ENCODE measurements at places on chromosomes 2 and 18.

DNA sequence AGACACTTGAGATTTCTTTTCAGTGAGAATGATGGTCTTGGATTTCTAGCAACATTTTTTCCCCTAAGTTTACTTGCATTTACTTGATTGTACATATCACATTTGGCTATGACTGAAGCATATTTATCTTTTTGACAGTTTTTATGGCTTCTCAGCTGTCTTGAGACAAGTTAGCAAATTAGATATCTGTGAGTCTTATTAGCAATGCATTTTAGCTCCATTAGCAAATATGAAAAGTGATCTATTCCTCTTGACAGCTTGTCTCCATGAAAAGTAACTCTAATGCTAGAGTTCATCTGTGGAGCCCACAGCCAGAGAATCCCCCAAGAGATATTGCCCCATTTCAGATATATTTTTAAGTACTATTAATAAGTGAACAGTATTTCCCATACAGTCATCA lies 72.1 kb upstream of the FAM237A start:
- DNase-seq, result no peak

DNA sequence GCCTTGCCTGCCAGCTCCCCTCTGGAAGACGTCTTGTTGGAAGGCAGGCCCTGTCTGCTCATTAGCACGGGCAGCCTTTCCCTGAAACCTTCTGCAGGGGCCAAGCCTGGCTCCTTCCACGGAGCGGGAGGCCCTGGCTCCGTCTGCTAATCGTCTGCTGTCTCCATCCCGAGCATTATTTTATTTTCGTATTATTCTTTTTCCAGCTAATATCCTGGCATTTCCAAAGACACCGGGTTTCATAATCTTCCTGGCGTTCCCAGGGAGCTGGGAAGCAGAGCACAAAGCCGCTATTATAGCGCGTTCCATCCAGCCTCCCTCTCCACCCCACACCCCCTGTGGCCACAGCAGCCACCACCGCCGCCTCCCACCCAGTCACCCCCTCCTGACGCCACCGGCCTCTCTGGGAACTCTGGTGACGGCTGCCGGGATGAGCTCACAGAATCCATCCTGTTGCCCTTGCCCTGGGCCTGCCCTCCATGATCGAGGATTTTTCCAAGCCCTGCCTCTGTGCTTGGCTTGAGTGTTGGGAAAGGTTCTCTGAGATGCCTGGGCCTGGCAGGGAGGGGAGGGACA lies 125.5 kb downstream of the DYSF start:
- no peak for DNase-seq

GRCh38 chr2:7835693-7836680 lies 845.9 kb upstream of the ID2 start:
- DNase-seq, result no peak

DNA sequence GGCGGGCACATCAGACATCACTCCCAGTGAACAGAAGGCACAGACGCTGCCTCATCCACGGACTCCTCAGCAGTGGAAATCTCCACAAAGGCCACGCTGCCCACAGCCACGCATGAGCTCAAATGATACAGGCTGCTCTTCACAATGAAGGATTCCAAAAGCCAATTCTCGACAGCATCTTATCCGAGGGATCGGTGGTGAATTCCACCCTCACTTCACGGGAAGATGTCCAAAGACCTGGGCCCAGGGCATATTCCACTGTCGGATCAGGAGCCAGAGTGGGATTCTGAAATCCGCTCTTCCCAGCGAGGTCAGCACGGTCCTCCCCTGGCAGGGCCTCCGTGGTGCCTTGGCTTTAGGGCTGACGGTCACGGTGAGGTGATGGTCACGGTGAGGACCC lies 55.8 kb downstream of the EIPR1 start:
- no peak for DNase-seq

DNA sequence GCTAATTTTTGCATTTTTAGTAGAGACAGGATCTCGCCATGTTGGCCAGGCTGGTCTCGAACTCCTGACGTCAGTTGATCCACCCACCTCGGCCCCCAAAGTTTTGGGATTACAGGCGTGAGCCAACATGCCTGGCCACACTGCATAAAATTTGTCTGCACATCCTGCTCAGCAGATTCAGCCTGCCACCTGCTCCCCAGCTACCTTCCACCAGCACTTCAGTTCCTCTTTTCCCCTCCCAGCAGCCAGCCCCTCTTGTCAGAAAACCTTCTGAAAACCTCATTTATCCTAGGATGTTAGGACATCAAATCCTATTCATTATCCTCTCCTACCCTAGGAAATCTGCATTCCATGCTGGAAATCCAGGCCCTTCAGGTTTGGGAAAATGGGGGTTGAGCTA lies 99.4 kb upstream of the STPG4 start:
- DNase-seq, result no peak

DNA sequence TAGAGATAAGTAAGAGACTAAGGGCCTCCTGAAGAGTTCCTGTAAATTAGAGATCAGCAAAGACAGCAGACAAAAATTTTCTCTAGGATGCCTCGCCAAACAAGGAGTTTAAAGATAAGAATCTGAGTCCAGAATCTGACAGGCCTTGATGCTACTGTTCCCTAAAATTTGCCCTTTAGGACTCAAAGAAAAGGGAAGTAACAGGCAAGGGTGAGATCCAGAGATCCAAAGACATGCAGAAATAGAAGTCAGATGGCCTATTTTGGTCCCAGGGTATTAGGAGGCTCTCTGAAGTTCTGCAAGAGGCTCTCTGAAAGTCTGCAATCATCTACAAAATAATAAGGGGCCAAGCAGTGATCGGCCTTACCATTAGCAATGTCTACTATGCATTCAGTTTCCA lies 33.0 kb downstream of the GALNT5 start:
- no peak for DNase-seq
